ENCODE measurements at places on chromosomes 7 and 10. TPM values are rescaled to one million over a fixed set of nuclear protein-coding genes. Genes with fewer than 3 reads are reported as not detected.

The PKD2L1 gene
- total RNA-seq: not detected

DNA sequence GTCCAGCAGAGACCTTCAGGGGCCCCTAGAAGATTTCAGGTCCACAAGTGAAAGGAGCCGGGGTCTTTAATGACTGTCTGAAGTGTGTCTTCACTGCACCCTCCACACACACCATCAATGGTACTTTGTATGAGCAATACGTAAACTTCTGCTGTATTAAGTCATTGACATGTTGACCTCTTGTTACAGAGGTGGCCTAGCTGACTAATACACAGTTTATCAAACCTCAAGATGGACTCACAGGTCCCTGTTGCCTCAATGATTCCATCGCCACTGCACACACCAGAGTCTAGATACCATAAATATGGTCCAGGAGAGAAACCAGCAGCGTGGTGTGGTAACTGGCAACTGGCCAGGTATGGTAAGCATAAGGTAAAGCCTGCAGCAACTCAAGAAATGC is 19.5 kb downstream of the KCNMA1 start:
- peak; percentile 25 for DNase-seq

The TMEM229A gene
- 0.71 TPM for total RNA-seq

The STK17A gene
- total RNA-seq: 11.5 TPM

The PVRIG gene
- total RNA-seq: not detected

The TMEM213 gene
- total RNA-seq: not detected

DNA sequence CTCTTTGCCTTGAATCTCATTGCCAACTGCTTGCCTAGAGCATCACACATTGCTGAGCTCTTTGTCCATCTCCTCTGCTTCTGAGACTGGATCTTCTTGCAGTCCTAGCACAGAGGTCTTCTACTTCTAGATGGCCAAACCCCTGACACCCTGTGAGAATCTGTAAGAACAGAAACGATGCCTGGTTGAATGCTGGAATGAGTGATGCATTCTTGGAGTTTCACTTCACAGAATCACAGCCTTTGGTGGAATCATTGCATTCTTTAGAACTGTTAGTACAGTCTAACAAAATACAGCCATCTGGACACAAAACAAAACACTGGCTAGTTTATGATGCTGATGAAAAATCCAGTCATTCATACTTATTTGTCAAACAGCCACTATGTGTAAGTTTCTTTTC is 141.7 kb upstream of the ITGB1 start:
- DNase-seq: no peak

- no peak for DNase-seq
Observed at GRCh38 chr10:123970207-123970926, 78.8 kb upstream of the CPXM2 start.

The ASZ1 gene
- total RNA-seq: not detected

The GBX1 gene
- not detected for total RNA-seq
